ENCODE measurements at places on chromosomes 3 and 15. TPM values are rescaled to one million over a fixed set of nuclear protein-coding genes. Genes with fewer than 3 reads are reported as not detected.

GRCh38 chr3:19901337-19901736, 32.7 kb downstream of the EFHB start:
- H3K4me1 ChIP-seq = no peaks in the 10 kb centered on the region
- no peaks in the 10 kb centered on the region for H3K27me3 ChIP-seq
- H3K4me3 ChIP-seq = no peak overlapping the region
- DNase-seq = no peak
- no peaks in the 10 kb centered on the region for H3K36me3 ChIP-seq
- no peak overlapping the region for H3K27ac ChIP-seq

KIF15 gene
- total RNA-seq = 0.42 TPM

- H3K4me1 ChIP-seq = no peaks in the 10 kb centered on the region
- H3K27me3 ChIP-seq = no peaks in the 10 kb centered on the region
- H3K27ac ChIP-seq = no peak overlapping the region
- no peak overlapping the region for H3K4me3 ChIP-seq
These were observed 40.5 kb downstream of the TRAT1 start for GRCh38 chr3:108862865-108863798.

CKMT1B gene
- not detected for total RNA-seq

DNA sequence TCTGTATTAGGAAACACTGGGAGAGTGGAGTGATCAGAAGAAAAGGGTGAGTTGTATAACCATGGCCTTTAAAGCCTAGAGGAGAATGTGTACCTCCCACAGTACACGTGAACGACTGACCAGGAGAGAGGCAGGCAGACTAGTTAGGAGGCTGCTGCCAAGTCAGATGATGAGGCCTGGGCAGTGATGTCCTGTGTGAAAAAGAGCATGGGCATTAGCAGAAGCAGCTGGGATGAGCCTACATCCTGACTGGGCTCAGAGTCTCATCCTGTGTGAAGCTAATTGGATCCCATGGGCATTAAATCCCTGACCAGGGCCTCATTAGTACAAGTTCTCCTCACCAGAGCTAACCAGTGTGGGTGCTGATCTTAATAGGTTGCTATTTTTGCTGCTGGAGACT, 89.1 kb upstream of the SLC2A2 start:
- H3K27me3 ChIP-seq = no peaks in the 10 kb centered on the region
- no peak overlapping the region for H3K4me3 ChIP-seq
- no peak for DNase-seq
- H3K27ac ChIP-seq = no peak overlapping the region
- no peaks in the 10 kb centered on the region for H3K36me3 ChIP-seq

HTR3E gene
- not detected for total RNA-seq

DNA sequence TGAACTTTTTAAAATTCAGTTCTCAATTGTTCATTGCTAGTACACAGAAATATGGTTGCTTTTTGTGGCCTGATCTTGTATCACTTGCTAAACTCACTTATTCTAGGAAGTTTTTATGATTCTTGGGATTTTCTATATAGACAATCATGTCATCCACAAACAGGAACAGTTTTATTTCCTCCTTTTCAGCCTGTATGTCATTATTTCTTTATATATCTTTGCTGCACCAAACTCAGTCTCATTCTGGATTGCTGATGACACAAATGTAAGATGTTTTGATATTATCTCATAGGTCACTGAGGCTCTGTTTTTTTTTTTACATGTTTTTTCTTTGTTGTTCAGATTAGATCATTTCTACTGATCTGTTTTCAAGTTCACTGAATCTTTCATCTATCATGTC, 71.7 kb downstream of the TTBK2 start:
- H3K36me3 ChIP-seq = no peaks in the 10 kb centered on the region
- H3K4me1 ChIP-seq = no peaks in the 10 kb centered on the region

LARP6 gene
- total RNA-seq = 43.3 TPM

DNA sequence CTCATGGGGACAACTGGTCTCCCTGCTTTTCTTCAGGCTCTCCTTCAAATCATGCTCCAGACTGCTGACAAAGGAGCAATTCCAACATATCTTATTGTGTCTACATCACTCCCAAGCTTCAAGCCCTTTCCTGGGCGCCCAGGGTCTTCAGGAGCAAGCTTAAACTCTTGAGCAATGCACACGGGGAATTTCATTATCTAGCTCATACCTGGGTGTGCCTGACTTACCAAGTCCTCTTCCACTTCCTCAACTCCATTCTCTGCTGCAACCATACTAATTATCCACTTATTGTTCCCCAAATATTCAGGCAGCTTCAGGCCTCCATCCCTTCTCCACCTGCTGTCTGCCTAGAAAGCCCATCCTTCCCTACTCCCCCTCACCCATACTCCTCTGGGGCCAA, 50.6 kb downstream of the B3GNT5 start:
- no peaks in the 10 kb centered on the region for H3K4me1 ChIP-seq
- DNase-seq = no peak
- no peak overlapping the region for H3K4me3 ChIP-seq
- H3K27me3 ChIP-seq = no peaks in the 10 kb centered on the region

DNA sequence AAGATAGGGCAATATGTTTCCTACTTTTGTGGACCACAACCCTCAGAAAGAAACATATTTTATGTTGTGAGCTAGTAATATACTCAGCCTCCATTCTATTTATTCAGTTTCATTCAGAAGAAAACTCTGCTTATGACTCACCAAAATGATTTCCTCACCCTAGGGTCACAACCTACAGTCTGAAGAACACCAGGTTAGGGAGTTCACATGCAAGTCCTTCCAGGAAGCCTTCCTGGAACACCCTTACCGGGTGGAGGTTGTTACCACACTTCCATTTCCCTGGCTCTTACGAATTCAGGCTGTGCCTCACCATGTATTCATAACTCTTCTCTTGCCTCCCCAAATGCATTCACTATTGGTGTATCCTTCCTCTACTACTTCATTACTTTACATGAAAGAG, 228.0 kb upstream of the ADAMTS9 start:
- H3K27me3 ChIP-seq = no peaks in the 10 kb centered on the region
- H3K4me1 ChIP-seq = peaks cover 14% of the 10 kb centered on the region

GRCh38 chr3:110378481-110378880, 693.1 kb upstream of the NECTIN3 start:
- H3K4me3 ChIP-seq = no peak overlapping the region
- H3K27me3 ChIP-seq = no peaks in the 10 kb centered on the region
- no peak overlapping the region for H3K27ac ChIP-seq

ZIC1 gene
- not detected for total RNA-seq

ISLR gene
- total RNA-seq = 76.8 TPM

DNA sequence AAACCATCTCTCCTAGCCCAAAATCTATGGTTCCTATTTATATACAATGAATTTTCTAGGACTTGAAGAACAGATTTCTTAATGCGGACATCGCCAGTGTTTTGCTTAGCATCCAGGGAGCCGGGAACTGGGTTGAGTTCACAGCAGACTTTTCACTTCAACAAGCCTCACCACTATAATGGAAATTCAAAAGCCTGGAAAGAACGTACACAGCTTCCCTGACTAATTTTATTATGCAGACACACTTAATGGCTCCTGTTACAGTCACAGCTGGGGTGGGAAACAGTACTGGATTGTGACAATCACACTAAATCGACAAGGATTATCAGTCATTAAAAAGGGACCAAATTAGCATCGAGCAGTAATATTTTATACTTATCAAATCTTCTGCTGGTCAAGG, 129.2 kb upstream of the BNIP2 start:
- H3K4me1 ChIP-seq = no peaks in the 10 kb centered on the region
- H3K27ac ChIP-seq = no peak overlapping the region
- no peak overlapping the region for H3K4me3 ChIP-seq

- H3K4me1 ChIP-seq = no peaks in the 10 kb centered on the region
- no peak overlapping the region for H3K27ac ChIP-seq
- no peaks in the 10 kb centered on the region for H3K27me3 ChIP-seq
- no peak for DNase-seq
- H3K36me3 ChIP-seq = no peaks in the 10 kb centered on the region
- no peak overlapping the region for H3K4me3 ChIP-seq
These were observed 44.6 kb upstream of the CFAP20DC start for GRCh38 chr3:59094446-59094845.

NPAP1 gene
- total RNA-seq = not detected

DNA sequence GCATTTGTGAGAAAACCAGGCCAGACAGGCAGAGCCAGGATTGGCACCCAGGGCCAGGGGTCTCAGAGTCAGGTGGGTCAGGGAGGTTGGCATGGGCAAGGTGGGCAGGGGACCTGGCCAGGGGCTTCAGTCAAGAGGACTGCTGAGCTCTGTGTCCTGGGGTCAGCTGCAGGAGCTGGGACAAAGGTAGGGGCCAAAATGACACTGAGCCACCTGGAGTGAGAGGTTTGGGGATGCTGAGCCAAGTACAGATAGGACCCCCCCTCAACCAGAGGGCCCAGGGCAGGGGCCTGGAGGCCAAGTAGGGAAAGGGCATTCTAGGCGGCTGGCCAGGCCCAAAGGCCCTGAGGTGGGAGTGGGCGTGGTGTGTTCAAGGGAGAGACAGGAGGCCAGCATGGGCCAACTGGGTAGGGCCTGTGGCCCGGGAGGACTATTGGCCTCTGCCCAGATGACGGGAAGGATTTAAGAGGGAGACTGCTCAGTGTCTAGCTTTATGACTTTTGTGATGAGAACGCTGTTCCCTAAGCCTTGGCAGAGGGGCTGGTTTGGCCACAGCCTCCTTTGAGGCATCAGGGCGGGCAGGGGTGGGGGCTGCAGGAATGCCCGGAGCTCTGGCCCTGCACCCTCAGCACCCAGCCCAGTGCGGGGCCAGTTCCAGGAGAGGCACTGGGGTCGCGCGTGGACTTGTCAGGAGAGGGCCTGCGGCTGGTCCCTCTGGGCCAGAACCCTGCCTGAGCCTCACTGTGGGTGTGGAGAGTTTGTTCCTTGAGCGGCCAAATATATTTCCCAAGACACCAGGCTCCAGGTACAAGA, 3.1 kb downstream of the CFAP100 start:
- DNase-seq = no peak
- no peak overlapping the region for H3K4me3 ChIP-seq
- H3K27me3 ChIP-seq = no peaks in the 10 kb centered on the region
- no peaks in the 10 kb centered on the region for H3K36me3 ChIP-seq

DNA sequence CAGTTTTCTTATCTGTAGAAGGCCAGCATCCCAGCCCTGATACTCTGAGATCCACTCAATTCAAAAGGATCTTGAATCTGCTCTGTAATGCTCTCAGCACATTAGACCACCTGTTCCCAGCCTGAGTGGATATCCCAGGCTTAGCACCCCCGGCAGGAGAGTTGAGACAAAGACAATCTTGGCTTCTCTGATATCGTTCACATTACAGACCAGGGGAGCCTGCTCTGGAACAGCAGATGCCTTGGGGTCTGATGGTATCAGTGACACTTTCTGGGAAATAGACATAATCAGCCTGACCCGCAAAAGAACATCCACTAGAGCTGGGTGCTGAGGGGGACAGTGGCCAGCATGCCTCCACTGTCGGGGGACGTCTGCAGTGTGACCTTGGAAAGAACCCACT, 70.6 kb downstream of the BDH1 start:
- H3K27me3 ChIP-seq = no peaks in the 10 kb centered on the region
- H3K36me3 ChIP-seq = no peaks in the 10 kb centered on the region
- H3K27ac ChIP-seq = no peak overlapping the region
- H3K4me1 ChIP-seq = no peaks in the 10 kb centered on the region
- DNase-seq = no peak
- H3K4me3 ChIP-seq = no peak overlapping the region

DNAH1 gene
- total RNA-seq = 14.6 TPM

- H3K27me3 ChIP-seq = no peaks in the 10 kb centered on the region
- H3K4me3 ChIP-seq = no peak overlapping the region
- no peaks in the 10 kb centered on the region for H3K4me1 ChIP-seq
- DNase-seq = no peak
- no peaks in the 10 kb centered on the region for H3K36me3 ChIP-seq
These were observed 72.0 kb upstream of the P3H2 start for GRCh38 chr3:190192739-190193138.

DNA sequence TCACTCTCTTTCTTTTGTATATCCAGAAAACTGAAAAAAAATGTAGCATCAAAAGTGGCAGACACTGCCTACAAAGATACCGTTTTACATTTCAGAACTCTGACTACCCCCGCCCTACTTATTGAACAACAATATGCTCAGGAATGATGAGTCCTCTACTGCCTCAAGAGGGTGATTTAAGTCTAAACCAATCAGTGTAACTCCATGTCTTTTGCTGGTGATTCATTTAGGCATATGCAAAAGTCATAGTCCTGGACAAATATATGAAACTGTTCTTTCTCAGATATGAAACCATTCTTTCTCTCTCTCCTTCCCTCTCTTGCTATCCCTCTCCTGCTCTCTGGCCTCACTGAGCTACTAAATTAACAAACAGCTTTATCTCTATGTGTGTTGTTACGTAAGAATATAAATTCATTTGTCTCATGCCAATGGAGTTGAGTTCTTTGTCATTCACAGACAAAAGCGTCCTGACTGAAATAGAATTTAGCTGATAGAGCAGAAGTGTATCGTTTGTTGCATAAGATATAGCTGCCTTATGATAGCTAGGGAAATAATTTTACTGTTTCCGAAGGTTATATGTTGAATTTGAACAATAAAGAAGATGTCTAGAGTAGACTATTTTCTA, 133.7 kb upstream of the OSTN start:
- no peak for DNase-seq
- H3K36me3 ChIP-seq = no peaks in the 10 kb centered on the region
- no peak overlapping the region for H3K4me3 ChIP-seq
- no peaks in the 10 kb centered on the region for H3K4me1 ChIP-seq

DNA sequence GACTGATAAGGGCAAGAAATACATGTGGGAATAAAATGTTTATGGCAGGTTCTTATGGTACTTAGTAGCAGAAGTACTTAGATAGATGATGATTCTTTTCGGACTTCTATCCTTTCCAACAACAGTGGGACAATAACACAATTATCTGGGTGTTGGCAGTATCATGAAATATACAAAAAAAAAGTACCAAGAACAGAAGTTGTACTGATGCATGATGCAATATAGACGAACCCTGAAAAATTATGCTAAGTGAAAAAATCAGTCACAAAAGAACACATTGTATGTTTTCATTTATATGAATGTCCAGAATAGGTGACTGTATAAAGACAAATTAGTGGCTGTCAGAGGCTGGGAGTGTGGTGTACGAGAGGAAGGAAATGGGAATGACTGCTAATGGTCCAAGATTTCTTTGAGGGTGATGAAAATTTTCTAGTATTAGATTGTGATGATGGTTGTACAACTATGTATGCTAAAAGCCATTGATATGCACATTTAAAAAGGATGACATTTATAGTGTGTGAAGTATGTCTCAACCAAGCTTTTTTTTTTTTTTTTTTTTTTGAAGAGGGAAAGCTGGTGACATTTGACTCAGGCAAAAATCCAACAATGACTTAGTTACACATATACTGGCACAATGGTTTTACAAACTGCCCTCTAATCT, 20.0 kb downstream of the PDE12 start:
- H3K36me3 ChIP-seq = peaks cover 48% of the 10 kb centered on the region
- no peak overlapping the region for H3K4me3 ChIP-seq
- no peak overlapping the region for H3K27ac ChIP-seq
- H3K4me1 ChIP-seq = peaks cover 8% of the 10 kb centered on the region
- no peak for DNase-seq

ZBBX gene
- not detected for total RNA-seq

GRCh38 chr3:124044956-124045355, 53.0 kb upstream of the ROPN1 start:
- no peaks in the 10 kb centered on the region for H3K36me3 ChIP-seq
- no peak for DNase-seq
- no peaks in the 10 kb centered on the region for H3K27me3 ChIP-seq
- no peak overlapping the region for H3K27ac ChIP-seq

- no peak overlapping the region for H3K27ac ChIP-seq
- no peak overlapping the region for H3K4me3 ChIP-seq
- peaks cover 51% of the 10 kb centered on the region for H3K36me3 ChIP-seq
- peaks cover 54% of the 10 kb centered on the region for H3K4me1 ChIP-seq
- DNase-seq = no peak
- no peaks in the 10 kb centered on the region for H3K27me3 ChIP-seq
These were observed 6.3 kb downstream of the EIF4A2 start for GRCh38 chr3:186789554-186790260.

Measured in thoracic aorta (tissue), 2 donors.